ENCODE measurements at places on chromosomes 4 and X. TPM values are rescaled to one million over a fixed set of nuclear protein-coding genes. Genes with fewer than 3 reads are reported as not detected.

GRCh38 chrX:15404401-15405096 is 20.3 kb upstream of the VEGFD start:
- H3K4me1 ChIP-seq: no peaks in the 10 kb centered on the region
- no peak for DNase-seq
- no peak overlapping the region for H3K27ac ChIP-seq
- no peaks in the 10 kb centered on the region for H3K36me3 ChIP-seq

DNA sequence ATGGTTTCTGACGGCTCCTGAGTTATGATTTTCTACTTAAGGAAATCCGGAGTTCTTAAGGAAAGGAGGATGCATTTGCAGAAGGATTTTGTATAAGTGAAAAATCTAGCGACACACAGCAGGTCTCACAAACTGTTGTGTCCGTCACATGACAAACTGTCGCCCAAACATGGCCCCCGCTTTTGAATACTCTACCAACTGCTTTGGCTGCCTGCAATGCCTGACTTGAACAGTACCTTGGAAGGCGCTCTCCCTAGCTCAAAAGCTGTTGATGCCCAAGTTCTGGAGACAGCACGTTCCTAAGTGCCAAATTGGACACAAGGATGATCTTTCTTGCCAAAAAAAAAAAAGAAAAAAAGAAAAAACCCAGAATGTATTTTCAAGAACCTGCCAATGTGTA is 103.2 kb downstream of the ENPP6 start:
- no peaks in the 10 kb centered on the region for H3K36me3 ChIP-seq
- no peaks in the 10 kb centered on the region for H3K27me3 ChIP-seq
- no peak overlapping the region for H3K27ac ChIP-seq
- no peak overlapping the region for H3K4me3 ChIP-seq

- H3K4me3 ChIP-seq: no peak overlapping the region
- no peak for DNase-seq
Measured at GRCh38 chrX:574251-574650, 56.3 kb upstream of the SHOX start.

- H3K36me3 ChIP-seq: no peaks in the 10 kb centered on the region
- no peak overlapping the region for H3K27ac ChIP-seq
- H3K4me1 ChIP-seq: no peaks in the 10 kb centered on the region
- no peaks in the 10 kb centered on the region for H3K27me3 ChIP-seq
Measured at GRCh38 chr4:14650127-14650526, 352.2 kb upstream of the CPEB2 start.

DNA sequence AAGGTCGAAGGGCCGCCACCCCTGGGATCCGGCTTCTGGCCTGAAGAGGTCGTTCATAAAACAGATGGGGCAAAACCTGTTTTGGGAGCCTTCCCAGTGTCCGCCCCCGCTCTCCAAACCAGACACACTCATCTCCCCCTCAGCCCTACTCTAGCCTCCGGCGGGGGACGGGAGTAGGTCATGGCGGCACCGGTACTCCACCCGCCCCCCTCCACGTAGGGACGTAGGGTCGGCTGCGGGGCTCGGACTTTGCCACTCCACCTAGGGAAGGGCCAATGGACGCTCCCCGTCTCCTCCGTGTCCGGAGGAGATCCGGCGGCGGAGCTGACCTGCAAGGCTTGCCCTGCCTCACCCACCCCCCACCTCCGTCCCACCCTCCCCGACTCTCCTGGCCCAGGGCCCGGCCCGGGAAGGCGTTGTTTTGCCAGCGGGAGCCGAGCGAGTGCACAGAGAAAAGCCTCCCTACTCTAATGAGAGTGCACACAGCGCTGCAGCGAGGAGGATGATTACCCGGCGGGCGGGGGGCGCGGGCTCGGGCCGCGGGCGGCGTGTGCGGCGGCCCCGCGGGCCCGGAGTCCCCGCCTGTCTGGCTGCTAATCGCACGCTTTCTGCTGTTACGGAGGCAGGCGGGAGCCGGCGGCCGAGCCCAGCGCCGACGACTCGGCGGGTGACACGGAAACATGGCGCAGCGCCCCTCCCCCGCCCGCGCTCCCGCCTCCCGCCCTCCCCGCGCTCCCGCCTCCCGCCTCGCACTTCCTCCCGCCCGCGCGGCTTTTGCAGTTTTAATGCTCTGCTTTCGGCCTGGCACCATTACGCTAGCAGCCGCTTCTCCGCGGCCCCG is 8.3 kb upstream of the BCOR start:
- H3K4me3 ChIP-seq: peak overlapping the region; percentile 39
- no peak overlapping the region for H3K27ac ChIP-seq
- H3K4me1 ChIP-seq: peaks cover 28% of the 10 kb centered on the region
- no peaks in the 10 kb centered on the region for H3K36me3 ChIP-seq
- no peaks in the 10 kb centered on the region for H3K27me3 ChIP-seq

GRCh38 chr4:8417071-8417614 is 23.4 kb downstream of the ACOX3 start:
- H3K27me3 ChIP-seq: no peaks in the 10 kb centered on the region
- peaks cover 13% of the 10 kb centered on the region for H3K36me3 ChIP-seq
- H3K4me1 ChIP-seq: no peaks in the 10 kb centered on the region
- no peak for DNase-seq
- H3K4me3 ChIP-seq: no peak overlapping the region
- H3K27ac ChIP-seq: no peak overlapping the region

DNA sequence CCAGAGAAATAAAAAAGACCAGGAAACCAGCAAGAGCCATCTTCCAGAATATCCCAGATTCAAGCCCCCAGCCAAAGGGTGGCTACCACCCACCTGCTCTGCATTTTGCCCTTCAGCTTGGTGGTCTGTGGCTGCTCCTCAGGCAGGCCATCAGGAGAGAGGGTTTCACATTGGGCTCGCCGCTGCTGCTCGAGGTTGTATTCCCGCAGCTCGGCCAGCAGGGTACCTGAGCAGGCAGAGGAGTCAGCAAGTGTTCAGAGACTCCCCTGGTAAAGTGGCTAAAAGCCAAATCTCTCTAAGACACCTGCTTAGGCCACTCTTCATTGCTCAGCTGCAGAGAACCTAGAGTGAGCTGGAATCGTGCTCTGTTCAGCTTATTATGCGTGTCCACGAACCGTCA is 110.8 kb upstream of the HSD17B10 start:
- no peak overlapping the region for H3K4me3 ChIP-seq
- H3K4me1 ChIP-seq: no peaks in the 10 kb centered on the region
- DNase-seq: no peak
- no peak overlapping the region for H3K27ac ChIP-seq
- H3K36me3 ChIP-seq: peaks cover 47% of the 10 kb centered on the region

GRCh38 chrX:133300591-133300990 is 82.4 kb upstream of the TFDP3 start:
- H3K4me3 ChIP-seq: no peak overlapping the region
- no peak for DNase-seq
- no peak overlapping the region for H3K27ac ChIP-seq
- H3K4me1 ChIP-seq: peaks cover 10% of the 10 kb centered on the region
- no peaks in the 10 kb centered on the region for H3K36me3 ChIP-seq

GRCh38 chrX:30577362-30577991 is at the start of gene TASL:
TASL (minus strand) TSS chrX:30577766; CDS start chrX:30560355, 17,411 bp downstream.
- H3K4me1 ChIP-seq: no peaks in the 10 kb centered on the region
- H3K4me3 ChIP-seq: no peak within 1 kb of the TSS
- no peak within 1 kb of the TSS for H3K27ac ChIP-seq
- no peak for DNase-seq

DNA sequence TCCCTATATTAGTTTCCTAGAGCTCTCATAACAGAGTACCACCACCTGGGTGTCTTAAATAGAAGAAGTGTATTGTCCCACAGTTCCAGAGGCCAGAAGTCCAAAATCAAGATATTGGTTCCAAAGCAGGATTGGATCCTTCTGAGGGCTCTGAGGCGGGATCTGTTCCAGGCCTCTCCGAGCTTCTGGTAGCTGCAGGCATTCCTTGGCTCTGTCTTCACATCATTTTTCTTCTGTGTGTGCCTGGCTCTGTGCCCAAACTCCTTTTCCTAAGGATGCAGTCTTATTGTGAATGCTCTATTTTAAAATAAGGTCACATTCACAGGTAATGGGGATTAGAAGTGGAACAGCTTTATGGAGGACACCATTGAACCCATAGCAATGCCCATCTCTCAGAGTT is 253.7 kb upstream of the TAPT1 start:
- no peaks in the 10 kb centered on the region for H3K4me1 ChIP-seq
- peak; percentile 22 for DNase-seq
- no peaks in the 10 kb centered on the region for H3K27me3 ChIP-seq
- H3K27ac ChIP-seq: no peak overlapping the region

GRCh38 chr4:46354701-46355262 is 35.1 kb downstream of the GABRA2 start:
- no peaks in the 10 kb centered on the region for H3K36me3 ChIP-seq
- H3K4me3 ChIP-seq: no peak overlapping the region
- H3K27me3 ChIP-seq: no peaks in the 10 kb centered on the region
- H3K27ac ChIP-seq: no peak overlapping the region

- H3K27me3 ChIP-seq: no peaks in the 10 kb centered on the region
- DNase-seq: peak; percentile 98
- no peak overlapping the region for H3K4me3 ChIP-seq
- H3K4me1 ChIP-seq: peaks cover 12% of the 10 kb centered on the region
- H3K27ac ChIP-seq: peak overlapping the region; percentile 12
Measured at GRCh38 chr4:24266951-24267722, 317.2 kb downstream of the DHX15 start.

GRCh38 chrX:52378870-52379269 is 10.0 kb downstream of the XAGE2 start:
- no peaks in the 10 kb centered on the region for H3K4me1 ChIP-seq
- DNase-seq: no peak
- no peaks in the 10 kb centered on the region for H3K27me3 ChIP-seq
- H3K27ac ChIP-seq: no peak overlapping the region

DNA sequence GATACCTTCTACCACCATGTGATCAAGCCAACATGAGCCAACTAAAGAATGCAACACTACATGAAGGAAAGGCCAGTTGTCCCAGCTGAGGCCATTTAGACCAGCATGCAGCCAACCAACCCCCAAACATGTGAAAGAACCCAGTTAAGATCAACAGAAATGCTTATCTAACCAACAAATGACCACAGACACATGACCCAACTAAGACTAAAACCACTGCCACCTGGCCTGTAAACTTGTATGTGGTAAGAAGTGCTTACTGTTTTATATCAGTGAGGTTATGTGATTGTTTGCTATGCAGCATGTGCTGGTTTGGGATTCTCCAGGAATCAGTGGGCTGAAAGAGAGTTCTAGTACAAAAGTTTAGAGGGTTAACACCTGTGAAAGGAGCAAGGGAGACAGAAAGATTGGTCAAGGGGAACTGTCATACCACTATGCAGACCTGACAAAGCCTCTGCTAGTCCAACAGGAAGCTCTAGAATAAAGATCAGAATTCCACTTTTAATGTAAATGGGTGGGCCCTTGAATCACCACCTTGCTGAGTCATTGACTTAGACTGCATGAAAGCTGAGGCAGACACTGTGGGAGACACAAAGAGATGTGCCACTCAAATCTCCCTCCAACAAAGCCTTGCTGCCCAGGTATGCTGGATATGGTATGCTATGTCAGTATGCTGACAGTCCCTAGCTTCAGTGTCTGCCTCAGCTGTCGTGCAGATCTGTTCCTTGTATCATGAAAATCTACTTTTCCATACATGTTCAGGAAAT is 6.1 kb upstream of the SH3D19 start:
- no peaks in the 10 kb centered on the region for H3K27me3 ChIP-seq
- no peak overlapping the region for H3K4me3 ChIP-seq
- H3K36me3 ChIP-seq: no peaks in the 10 kb centered on the region
- H3K27ac ChIP-seq: no peak overlapping the region

DNA sequence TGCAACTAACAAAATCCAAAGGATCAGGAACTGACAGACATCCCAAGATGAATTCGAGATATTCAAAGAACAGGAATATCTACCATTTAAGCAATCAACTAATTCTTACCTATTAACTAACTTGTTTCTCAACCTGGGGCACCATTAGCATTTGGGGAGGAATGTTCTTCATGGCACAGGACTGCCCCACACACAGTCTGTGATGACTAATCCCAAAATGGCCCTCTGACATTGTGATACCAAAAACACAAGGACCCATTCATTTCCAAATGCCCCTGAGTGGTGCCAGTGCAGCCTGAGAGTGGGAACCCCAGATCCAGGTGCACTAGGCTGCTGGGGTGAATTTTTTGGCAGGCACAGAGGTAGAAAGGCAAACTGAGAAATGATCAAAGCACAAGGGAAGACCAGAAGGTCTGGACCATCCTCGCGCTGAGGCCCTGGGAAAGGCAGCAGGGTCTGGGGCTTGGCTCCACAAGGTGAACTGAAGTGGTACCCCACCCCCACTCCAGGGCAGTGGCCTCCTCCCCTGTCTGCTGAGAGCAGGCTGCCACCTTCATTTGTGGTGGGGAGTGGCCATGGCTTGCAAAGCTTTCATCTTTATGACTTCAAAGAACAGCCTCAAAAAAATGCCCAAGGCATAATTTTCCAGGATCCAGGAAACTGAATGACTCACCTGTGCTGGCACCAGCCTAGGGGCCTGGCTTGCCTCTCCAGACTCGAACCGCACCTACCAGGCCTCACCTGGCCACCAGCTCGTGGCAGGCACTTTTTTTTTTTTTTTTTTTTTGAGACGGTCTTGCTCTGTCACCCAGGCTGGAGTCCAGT is 122.4 kb downstream of the BCOR start:
- H3K4me3 ChIP-seq: no peak overlapping the region
- H3K36me3 ChIP-seq: no peaks in the 10 kb centered on the region
- DNase-seq: no peak
- H3K27me3 ChIP-seq: no peaks in the 10 kb centered on the region

Gene FAM184B
- total RNA-seq: 0.54 TPM

Gene TMPRSS11D
- not detected for total RNA-seq

Gene CT45A5
- not detected for total RNA-seq

Gene CMC4
- 5.2 TPM for total RNA-seq

Gene LPAR4
- total RNA-seq: 7.0 TPM

Gene USP26
- total RNA-seq: not detected

Gene PITX2
- total RNA-seq: 4.2 TPM

Gene PHKA1
- 7.5 TPM for total RNA-seq

Gene SMR3B
- not detected for total RNA-seq

Gene NXF2B
- total RNA-seq: not detected
